ENCODE measurements at places on chromosomes 3 and 15.
A peak's percentile ranks its signal among the peaks of the same experiment; 100 is the strongest.

DNA sequence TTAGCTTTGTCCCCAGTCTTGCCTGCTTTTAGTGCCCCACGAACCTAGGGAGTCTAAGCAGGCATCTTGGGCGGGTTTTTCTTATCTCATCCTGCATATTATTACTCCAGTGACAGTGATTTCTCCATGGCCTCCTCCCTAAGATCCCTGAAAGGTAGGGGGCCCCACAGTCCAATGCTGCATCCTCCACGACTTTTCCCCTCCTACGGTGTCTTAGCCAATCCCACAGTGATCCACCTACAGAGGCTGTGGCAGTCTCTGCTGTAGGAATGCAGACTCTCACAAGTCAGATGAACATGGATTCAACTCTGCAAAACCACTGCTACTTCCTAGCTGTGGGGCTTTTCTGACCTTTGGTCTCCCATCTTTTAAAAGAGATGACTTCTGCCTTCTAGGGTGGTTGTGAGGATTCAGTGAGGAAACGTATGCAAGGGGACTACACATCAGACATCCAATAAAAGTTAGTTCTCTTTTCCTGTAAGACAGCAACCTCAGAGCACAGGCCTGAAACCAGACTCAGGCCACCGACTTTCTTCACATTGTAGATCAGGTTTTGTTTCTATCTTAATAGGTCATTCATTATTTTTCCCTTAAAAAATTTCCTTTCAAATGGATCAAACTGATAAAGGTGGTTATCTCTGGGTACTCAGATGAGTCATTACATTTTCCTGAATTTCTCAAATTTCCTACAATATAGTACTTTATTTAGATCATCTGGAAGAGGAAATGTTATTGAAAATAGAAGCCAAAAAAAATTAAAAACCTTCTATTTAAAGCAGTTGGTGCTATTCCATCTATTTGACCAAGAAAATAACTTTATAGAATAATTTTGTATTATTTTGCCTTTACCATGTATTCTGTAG lies 23.2 kb downstream of the ILDR1 start:
- no peak for DNase-seq

GRCh38 chr3:179297971-179298725 lies 24.7 kb upstream of the ZNF639 start:
- no peak for DNase-seq

DNA sequence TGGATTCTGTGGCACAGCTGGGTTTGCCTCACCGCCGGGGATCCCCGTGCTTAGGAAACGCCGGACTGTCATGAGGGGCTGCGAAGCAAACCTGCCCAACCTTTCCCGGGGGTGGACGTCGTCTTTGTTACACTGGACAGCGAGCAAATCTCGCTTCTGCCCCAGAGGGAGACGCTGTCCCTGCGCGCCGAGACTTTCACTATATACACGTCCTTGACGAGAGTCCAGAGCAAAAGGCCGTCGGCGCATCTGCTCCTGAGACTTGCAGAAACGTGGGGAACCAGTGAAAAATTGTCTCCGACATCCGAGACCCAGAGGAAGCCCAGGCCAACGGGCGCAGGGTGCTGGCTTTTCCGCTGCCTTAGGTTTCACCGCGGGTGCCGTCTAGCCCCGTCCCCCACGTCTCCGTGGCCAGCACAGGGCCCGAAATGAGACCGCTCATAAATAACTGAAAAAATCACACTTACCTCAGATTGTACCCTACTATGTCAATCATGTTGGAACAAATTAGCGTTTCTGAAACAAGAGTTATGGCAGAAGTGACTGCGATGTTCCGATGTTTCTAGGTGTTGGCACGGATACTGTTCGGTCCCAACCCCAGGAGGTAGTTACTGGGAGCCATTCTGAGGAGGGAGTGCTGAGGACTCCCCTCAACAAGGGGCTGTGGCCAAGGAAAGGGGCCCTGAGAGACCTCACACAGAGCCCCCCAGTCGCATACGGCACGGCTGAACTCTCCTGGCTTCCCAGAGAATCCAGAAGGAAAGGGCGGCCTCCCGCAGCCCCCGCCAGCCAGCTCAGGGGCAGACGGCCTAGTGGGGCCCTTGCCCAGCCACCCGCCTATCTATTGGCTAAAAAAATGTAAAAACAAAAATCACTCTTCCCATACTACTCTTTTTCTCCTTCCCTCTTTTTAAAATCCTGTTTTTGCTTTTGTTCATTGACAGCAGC lies 14.4 kb upstream of the MUC4 start:
- no peak for DNase-seq

DNA sequence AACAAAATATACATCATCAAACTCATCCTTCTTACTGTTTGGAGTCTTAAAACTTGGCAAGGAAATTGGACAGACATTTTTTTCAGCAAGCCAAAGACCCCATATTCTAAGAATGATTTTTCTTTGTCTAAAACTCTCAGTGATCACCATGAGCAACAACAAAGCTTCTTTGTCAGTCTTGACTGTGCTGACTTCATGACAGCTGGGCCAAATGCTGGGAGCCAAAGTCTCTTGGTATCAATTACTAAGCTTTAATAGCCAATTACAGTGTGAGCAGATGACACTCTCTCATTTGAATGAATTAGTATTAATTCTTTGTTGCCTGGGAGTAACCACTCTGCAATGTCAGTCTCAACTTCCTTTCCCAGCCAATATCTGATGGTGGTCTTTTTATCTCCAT lies 48.1 kb upstream of the GK5 start:
- DNase-seq, result no peak

- no peak for DNase-seq
Measured at GRCh38 chr3:134236505-134237170, 14.0 kb downstream of the RYK start.

DNA sequence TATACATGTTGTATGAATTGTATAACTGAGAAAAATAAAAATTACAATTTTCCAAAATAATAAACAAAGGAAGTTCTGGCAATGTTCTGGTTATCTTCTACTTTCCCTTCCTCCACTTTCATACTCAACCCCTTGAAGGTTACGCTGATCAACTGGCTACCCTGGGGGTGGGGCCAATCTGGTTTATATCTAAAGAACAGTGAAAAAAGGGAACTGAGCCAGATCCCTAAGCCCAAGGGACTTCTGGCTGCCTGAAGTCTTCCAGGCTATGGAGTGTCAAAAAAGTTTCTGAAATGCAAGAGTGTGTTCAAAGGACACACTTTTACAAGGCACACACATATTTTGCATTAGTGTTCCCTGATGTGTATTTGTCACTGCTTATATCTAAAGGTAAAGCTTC lies 591.9 kb downstream of the ROBO1 start:
- no peak for DNase-seq

DNA sequence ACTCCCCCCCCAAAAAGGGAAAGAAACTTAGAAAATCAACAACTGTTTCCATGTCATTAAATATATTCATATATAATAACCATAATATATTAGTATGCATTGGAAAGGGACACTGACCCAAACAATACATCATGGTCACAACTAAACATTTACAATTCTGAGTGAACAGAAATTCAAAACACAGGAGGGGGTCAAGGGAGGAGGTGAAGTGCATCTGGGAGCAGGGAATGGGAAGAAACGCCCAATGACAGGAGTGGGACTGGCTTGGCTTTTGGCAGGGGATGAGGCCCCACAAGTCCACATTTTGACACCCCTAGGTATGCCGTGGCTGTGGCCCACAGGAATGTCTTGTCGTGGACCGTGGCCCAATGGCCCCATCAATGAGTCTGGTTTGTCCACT lies 41.1 kb downstream of the FGD5 start:
- DNase-seq, result no peak

DNA sequence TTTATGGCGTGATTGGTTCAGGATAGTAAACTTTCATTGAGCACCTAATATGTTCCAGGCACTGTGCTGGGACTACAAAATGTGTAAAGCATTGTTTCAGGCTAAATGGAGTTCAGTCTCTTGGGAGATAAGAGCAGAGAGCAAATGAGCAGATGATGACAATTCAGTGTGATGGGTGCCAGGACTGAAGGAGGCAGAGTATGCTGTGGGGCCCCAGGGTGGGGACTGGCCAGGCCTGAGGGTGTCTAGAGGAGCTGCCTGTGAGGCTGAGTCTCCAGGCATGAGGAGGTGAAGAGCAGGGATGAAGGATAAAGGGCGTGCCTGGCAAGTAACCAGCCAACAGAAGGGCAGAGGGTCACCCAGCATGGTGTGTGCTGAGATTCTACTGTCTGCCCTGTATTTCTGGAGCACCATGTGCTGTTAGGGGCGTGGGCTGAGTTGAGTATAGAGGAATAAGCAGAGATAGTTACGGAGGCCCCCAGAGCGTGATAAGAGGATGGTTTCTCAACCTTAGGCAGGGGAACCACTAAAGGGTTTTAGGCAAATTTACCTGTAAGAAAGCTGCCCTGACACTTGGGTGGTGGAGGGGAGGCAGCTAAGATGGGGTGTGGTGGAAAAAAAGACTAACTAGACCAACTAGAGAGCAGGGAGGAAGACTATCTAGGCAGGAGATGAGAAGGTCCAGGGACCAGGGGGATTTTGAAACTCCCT lies 38.5 kb downstream of the EPHB1 start:
- no peak for DNase-seq

DNA sequence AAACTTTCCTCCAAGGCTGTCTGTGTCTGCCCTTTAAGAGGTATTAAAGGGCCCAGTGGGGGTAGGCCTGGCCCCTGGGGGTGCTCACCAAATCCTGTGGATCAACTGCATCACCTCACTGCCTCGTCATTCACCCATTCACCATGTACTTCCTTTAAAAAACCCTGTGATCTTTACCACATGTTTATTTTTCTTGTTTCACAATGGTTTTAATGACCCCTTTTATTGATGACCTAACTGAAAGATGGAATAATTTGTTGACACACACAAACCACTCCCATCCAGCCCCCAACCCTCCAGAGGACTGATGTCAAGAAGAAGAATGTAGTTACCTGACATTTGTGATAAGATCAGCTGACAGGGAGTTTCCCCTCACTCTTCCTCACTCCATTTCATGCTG lies 40.8 kb downstream of the KCNAB1 start:
- no peak for DNase-seq

DNA sequence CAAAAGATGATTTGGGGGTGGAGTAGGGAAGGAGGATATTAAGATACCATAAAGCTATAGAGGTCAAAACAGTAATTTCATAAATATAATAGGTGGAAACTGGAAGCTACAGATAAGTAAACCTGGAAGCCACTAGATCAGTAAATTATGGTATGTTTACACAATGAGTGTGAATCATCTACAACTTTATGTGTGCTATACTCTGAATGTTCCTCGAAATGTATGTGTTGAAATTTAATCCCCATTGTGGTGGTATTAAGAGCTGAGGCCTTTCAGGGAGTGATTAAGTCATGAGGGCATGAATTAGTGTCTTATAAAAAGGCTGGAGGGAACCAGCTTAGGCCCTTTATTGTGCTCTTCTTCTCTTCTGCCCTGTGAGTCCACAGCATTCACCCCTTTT lies 25.2 kb downstream of the EOMES start:
- no peak for DNase-seq

DNA sequence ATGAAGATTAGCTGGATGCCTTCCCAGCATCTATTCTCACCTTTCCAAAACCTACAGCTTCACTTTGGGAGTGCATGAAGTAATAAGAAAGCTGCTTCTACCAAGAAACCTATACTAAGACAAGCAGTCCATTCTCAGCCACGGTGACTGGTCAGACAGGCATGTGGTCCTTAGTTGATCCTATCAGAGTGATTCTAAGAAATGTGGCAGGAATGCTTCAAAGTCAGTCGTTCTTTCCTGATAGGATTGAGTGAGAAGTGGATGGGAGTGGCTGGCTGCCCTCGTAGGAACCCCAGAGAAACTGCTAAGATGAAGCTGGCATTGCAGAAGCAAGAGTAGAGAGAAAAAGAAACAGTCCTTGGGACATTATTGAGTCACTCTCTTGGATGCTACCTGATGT lies 16.6 kb downstream of the FOXB1 start:
- DNase-seq, result no peak

DNA sequence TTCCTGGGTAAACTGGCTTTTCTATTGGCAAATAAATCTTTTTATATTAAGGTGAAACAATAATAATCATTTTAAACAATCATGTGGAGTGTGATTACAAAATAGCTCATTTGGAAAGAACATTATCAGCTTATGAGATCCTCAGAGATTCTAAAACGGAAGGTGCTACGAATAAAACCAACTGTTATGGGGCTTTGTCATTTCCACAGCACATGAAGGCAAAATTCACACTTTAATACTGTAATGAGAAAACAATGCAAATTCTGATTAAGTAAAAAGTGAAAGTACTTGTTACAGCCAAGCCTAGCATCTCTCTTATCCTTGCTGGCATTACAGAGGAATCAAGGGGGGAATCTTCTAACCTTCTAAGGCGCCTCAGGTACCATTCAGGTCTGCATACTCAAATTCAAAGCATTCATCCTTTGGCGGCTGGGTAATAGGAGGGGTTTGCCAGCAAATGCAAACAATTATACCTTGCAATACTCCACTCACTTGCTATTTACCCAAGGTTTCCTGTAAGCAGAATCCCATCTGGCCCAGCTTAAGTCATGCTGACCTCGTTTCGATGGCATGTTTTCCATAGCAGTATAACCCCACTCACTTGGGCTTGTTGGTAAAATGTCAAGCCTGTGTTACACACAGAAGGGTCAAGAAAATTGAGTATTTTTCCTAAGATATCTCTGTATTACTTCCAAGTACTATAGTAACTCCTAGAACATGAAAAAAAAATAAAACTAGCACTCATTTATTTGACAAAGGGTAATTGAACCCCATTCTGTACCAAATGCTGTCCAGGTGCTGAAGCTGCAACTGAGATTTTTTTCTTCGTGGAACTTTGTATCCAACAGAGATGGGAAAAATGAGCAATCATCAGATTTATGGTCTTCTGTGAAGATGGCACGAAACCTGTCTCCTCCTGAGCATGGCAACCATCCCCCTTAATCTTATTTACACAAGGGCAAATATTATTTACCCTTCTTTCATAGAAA lies 183.7 kb upstream of the LMCD1 start:
- no peak for DNase-seq

DNA sequence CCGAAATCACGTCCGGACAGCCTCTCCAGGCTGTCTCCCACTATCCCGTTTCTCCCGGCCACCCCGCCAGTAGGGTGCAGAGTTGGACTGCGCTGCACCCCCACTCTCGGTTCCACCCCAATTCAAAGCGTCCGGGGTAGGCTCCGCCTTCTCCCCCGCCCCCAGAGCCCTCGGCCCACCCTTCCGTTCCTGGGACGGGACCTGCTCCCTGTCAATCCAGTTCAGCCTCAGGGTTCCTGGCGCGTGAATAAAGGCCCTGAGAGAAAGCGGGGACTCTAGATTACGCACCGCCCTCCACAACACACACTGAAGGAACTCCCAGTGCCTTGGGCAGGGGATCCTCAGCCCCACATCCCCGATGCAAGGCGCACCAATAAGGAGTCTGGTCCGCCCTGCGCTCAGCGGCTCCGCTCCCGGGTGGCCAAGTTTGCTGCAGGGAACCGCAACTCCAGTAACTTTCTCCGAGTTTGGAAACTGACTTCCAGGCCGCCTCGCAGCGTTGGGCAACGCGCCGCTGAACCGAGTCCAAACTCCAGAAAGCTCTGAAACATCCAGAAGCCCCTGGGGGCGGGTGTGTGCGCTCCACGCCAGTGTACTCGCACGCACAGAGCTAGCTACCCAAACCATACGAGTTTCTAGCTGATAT lies 1.9 kb downstream of the ADAMTS9 start:
- DNase-seq, result peak; percentile 89

- no peak for DNase-seq
Measured at GRCh38 chr3:123312331-123313265, 110.9 kb downstream of the SEC22A start.

GRCh38 chr15:26571346-26571745 lies 201.5 kb downstream of the GABRB3 start:
- DNase-seq, result no peak

Measured in fibroblast of skin of left biceps (primary cell).